Stimulated activated naive CD4-positive, alpha-beta T cell treated with Interleukin-2 at 50 U/mL for 16 hours (primary cell): ENCODE measurements at places on chromosomes 2 and 18.

DNA sequence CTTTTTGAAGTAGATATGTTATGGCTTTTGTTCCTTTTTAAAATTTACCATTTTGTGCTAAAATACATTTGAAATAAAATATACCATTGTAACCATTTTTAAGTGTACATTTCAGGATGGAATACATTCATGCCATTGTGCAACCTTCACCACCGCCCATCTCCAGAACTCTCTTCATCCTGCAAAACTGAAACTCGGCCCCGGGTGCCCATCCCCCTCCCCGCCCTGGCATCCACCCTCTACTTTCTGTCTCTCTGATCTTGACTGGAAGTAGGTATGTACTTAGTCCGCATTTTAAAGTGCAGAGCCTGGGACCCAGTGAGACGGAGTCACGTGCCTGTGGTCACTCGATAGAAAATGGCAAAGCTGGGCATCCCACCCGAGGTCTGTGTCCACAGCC lies 45.6 kb downstream of the DIPK1C start:
- DNase-seq: no peak

- DNase-seq: peak; percentile 9
Measured at GRCh38 chr2:127355407-127356008, 32.3 kb downstream of the MAP3K2 start.

DNA sequence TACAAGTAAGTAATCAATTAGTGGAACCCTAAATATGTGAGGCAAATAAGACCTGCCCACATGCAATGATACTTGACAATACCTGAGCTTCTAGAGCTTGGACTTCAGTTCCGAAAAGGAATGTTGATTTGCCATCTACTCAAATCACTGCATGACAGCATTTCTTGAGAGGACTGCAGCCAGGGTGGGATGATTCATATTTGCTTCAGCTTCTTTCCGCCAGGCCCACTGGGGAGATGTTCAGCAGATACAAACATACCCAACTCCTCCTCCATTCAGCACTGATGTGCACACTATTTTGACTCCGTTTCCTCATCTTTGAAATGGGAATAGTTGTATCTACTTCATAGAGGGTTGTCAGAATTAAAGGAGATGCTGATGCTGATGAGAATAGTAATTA lies 28.8 kb upstream of the TMEM177 start:
- DNase-seq: no peak

DNA sequence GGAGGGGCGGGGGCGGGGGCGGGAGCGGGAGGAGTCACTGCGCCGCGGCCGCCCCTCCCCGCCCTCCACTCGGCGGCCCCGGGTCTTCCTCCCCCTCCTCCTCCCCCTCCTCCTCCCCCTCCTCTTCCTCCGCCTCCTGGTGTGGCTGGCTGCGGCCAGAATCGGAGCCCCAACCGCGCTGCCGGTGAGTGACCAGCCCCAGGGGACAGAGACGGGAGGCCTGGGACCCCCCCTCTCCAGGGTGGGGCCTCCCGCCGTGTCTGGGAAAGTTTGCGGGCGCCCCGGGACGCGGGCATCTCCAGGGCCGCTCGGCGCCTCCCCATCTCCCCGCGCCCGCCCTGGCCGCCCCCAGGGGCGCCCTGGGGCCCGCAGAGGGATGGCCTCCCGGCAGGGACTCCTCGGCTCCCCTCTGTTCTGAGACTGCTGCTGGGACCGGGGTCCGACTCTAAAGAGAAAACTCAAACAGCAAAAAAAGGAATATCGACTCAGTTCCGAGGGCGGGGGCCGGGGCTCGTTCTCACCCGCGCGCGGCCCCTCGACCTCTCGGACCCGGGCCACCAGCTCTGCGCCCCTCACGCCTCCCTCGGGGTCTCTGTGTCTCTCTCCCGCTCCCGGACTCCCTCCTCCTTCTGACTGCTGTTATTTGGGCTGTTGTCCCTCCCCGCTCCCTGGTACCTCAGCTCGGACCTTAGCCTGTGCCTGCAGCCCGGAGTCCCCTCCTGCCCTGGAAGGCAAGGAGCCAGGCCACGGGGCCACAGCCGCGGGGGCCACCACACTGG lies at the start of gene STON1:
STON1 (plus strand) TSS at position 122 of the 779 bp plus-strand sequence. CDS start 50,480 bp downstream, outside the sequence.
- peak; percentile 16 for DNase-seq

DNA sequence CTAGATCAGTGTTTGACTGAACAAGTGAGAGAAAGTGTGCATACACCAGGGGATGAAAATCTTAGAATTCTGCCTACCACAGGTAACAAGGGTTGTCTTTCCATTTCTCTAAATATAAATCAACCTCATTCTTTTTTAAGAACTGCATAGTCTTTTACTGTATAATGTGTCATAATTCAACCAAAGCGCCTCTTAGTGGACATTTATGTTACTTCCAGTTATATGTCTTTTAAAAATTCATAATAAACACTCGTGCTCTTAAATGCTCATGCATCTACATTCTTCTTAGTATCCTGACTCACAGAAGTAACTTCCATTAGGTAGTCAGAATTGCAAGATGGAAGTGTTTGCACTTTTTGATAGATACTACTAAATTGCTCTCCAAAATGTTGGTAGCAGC lies 76.2 kb downstream of the CHRNA1 start:
- no peak for DNase-seq

GRCh38 chr2:100013892-100014677 lies 128.3 kb downstream of the AFF3 start:
- no peak for DNase-seq

GRCh38 chr2:37365669-37366068 lies 21.2 kb downstream of the QPCT start:
- DNase-seq: no peak

- DNase-seq: peak; percentile 14
Measured at GRCh38 chr18:9612215-9612830, 2.0 kb downstream of the PPP4R1 start.

DNA sequence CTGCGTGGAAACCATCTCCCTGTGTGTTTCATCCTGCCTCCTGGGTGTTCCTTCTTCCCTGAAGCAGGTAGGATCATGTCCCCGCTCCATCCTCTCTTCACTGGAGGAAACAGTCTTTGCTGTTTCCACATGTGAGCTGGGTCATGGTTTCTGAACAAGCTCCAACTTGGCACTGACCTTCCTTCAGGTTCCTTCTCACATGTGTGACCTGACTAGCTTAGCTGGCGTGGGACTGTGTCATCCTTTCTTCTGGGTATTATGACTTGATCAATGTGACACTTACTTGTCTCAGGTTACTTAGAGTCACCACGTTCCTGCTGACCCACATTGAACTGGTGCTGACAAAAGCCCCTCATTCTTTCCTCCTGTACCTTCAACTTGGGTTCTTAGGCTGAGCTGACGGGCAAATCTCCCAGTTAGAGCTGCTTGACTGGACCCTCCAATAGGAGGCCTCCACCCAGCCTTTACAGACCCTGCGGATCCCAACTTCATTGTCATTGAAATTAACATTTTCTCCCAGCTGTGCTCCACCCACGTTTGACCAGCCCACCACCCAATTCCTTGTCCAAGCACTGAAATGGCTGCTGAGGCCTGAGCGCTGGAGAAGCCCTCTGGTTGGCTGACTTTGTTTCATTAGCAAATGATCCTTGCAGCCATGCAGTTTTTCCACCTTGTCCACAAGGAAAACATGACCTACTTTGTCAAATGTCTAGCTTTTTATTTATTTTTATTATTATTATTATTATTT lies 128.1 kb downstream of the DDX1 start:
- no peak for DNase-seq
